NCI-H446 (cell line): ENCODE measurements at places on chromosomes 16 and 17.

DNA sequence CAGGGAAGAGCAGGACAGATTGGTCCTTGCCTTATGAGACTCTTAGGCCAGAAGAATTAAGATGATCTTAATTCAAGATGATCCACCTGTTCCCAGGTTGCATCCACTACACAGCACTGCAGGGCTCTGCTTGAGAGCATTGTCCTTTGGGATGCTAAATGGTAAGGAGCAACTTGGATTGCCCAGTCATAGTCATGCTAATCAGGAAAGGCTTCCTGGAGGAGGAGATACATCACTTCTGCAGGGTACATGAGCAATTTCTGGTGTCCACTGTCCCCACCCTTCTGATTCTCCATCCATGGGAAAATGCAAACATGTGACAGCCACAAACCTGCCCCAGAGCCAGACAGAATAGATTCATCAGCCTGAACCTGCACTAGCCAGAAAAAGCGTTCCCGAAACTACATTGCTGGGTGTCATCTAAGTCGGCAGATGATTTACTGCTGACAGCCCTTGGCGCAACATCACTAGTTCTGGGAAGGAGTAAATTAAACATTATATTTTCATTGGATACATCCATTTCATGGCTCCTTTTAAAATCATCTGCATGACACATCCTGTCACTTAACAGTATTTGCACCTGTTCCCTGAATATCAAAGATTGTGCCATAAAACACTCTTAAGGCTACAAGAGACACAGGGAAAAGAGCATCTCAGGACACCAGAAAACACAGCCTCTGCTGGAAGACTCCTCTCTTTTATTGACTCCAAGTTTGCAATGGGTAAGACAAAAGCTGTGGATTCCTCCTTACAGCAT is 282.2 kb downstream of the MAF start:
- no peak for DNase-seq

DNA sequence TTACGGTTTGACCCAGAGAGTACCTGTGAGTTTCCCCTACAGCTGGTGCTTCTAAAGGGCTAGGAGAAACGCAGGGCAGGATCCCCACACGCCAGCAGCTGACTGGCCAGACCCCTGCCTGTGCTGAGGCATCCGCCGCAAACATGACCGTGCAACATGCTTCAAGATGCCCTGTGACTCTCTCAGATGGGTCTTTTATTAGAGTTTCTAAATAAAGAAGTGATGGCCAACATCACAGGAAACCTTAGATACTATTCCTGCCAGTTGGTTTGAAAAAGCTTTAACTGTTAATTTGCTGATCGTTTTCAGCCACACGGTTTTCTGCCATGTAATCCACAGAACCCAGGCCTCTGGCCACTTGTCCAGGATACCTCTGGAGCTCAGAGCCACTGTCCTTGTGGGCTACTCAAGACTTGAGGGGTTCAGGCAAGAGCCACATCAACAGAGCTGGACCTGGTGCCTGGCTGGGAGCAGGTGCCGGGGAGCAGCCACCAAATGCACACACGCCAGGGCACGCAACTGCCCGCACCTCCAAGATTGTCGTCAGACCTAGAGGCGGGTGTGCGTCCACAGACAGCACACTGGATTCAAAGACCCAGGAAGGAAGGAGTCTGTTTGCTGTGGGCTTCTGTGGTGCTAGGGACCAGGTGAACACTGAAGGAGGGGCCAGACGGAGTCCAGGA is 118.4 kb downstream of the ZNF778 start:
- DNase-seq: no peak

DNA sequence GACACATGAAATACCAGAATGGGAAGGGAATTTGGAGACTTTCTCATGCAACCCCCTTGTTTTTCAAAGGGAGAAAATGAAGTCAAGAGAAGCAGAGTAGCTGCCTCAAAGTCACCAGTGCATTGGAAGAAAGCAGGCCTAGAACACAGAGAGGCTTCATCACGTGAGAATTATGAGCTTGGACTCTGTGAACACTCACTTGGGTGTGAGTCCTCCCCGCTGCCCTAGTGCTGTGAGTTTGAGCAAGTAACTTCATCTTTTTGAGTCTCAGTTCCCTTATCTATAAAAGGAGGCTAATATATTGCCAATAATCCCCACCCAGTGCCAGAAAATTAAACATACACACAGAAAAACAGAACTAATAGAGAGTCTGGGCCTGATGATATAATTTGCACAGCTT is 315.8 kb downstream of the XYLT1 start:
- DNase-seq: no peak

GRCh38 chr17:28716740-28717577 is 709 bp downstream of the RAB34 start:
- no peak for DNase-seq

- no peak for DNase-seq
These were observed 48.4 kb upstream of the MEOX1 start for GRCh38 chr17:43710101-43710500.

DNA sequence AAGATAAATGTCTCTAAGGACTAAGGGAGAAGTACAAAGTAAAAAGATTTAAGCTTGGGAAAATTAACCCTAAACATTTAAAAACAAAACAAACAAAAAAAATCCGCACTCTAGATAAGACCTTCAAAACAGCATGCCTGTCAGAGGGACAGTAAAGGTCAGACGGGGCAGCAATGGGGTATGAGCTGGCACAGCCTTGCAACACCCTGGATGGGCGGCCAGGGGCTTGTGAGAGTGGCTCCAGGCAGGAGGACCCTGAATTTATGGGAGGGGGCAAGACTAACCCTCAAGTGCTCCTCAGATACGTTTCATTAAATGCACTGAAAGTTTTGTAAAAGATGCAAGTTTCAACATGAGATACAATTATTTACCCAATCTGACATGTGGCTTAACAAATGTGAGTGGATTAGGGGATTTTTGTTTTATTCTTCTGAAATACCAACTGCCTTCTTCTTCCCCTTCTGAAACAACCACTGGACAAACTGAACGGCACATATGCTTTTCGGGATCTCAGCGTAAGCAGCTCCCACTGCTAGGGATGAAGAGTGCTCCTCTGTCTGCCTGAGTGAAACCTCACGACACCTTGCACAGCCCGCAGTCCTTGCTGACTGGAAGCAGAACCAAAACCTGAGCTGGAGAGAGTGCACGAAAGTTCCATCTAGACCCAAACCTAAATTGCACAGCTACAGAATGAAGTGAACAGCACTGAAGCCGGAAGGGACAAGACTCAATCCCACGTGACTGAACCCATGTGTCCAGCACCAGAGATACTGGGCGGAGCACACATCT is 128.4 kb downstream of the ANKRD11 start:
- no peak for DNase-seq

DNA sequence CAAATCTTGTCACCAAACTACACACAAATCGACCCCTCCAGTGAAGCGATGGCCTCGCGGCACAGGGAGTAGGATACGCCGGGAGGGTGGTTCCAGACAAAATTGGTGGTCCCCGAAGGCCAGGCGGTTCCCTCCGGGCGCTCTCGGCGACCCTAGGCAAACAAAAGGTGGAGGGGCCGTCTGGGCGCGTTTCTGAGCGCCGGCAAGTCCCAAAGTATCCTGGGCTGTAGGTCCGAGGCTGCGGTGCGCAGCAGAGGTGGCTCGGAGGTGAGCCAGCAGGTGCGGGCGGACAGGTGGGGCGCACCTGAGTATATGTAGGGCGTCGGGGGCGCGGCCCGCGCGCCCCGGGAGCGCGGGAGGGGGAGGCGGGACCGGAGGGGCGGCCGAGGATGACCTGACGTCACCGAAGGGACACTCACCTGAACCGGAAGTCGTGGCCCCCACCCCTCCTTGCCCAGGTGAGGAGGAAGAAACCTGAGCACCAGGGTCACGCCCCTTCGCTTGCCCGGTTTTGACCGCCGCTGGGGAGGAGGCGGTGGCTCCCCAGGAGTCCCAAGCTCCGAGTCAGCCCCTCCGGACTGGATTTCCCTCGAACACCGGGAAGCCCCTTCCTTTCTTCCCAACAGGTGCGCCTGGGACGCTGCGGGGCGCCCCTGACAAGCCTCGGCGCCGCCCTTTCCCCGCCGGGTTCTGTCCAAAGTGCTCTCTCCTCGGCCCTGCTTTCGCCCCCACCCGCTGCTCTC is at the start of gene CLDN7:
CLDN7 (minus strand) TSS at position 287 of the 743 bp plus-strand sequence. CDS start 435 bp downstream, outside the sequence.
- DNase-seq: no peak

DNA sequence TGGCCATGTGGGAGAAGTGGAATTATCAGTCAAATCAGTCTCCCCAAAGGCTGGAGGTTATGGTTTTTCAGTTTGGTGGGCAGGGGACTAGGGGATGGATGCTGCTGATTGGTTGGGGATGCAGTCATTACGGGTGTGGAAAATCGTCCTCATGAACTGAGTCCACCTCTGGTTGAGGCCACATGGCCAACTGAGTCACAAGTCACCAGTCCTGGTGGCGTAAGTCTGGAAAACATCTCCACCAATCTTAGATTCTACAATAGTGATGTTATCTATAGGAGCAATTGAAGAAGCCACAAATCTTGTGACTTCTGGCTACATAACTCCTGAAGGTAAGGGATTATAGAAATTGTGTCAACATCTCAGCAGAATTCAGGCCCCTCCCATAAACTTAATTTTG is 5.2 kb upstream of the RNF135 start:
- no peak for DNase-seq

DNA sequence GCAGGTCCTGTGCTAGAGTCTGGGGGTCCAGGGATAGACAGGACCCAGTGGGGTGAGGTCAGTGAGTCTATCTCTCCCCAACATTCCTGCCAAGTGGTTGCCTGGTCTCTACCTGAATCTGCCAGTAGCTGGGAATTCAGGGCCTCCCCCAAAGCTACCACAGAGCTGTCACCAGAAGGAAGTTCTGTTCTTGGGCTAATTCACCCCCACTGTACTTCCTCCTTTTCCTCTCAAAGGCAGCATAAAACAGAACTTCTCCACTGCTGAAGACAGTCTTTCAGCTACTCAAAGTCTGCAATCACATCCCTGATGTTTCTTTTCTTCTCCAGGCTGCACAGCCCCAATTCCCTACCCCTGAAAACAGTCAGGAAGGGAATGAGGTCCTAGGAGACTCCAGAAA is 8.7 kb downstream of the CAMTA2 start:
- no peak for DNase-seq

DNA sequence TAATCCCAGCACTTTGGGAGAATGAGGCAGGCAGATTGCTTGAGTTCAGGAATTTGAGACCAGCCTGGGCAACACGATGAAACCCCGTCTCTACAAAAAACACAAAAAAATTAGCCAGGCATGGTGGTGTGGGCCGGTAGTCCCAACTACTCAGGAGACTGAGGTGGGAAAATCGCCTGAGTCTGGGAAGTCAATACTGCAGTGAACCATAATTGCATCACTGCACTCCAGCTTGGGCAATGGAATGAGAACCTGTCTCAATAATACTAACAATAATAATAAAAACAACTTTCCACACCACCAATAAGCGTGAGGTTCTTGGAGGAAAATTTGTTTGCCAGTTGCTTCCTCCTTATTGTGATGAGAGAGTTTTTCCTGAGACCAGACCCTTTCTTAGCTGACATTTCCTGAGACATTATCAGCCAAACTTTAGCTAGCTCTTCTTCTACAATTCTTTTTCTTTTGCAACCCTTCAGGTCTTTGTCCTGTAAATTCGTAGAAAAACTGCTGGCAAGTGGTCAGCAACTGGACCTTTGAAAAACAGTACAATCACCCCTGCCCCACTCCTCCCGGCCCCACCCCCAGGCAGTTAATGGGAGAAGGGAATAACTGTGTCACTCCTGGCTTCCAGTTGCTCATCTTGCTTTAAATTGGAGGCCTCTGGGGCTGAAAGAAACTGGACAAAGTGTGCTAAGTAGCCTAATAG is 3.5 kb upstream of the EZH1 start:
- no peak for DNase-seq

DNA sequence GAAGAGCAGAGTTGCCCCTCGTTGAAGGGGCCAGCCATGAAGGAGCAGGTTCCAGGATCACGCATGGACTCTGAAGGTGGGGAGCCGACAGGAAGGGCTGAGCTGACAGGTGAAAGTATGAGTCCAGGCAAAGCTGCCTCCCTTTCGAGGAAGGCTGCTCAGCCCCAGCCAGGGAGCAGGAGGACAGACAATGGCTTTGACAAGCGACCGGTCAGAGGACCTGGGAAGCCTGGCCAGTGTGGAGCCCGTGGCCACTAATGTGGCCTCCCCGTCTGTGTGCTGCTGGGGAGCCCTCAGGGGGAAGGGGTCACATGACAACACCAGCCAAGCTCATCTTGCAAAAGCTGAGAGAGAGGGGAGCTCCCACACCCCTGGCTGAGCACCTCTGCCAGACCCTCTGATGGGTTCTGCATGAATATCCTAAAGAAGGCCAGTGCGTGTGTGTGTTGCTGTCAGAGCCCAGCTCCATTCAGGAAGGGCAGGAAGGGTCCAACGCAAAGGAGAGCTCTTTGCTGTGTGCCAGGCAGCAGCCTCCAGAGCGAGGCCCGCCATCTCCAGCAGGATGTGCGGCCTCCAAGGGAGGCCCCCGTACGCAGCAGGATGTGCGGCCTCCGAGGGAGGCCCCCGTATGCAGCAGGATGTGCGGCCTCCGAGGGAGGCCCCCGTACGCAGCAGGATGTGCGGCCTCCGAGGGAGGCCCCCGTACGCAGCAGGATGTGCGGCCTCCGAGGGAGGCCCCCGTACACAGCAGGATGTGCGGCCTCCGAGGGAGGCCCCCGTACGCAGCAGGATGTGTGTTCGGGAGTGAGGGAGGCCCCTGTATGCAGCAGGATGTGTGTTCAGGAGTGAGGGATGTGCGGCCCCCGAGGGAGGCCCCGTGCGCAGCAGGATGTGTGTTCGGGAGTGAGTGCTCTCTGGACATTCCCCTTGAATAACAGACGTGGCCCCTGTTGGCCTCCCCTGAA is 102.1 kb upstream of the CHMP6 start:
- no peak for DNase-seq

GRCh38 chr16:23905027-23905426 is 69.2 kb downstream of the PRKCB start:
- no peak for DNase-seq

DNA sequence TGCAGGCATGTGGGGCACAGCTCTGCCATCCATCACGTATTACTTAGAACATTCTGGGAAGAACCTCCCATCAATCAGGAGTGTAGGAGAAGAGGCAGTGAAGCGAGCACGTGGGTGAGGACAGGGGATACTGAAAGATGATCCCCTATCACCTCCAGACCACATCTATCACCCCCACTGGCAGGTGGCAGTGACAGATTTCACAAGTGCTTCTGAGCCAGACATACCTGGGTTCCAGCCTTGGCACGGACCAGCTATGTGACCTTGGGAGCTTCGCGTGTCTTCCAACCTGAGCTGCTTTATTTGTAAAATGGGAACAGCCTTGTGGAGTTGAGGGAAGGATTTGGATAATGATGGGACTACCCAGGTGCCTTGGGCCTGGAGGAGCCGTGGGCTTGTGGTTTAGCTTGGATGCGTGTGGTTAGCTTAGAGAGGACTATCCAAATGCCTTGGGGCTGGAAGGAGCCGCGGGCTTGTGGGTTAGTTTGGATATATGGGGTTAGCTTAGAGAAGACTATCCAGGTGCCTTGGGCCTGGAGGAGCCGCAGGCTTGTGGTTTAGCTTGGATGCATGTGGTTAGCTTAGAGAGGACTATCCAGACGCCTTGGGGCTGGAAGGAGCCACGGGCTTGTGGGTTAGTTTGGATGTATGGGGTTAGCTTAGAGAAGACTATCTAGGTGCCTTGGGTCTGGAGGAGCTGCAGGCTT is 206.4 kb downstream of the ENGASE start:
- no peak for DNase-seq

GRCh38 chr16:77183137-77183536 is 7.9 kb upstream of the MON1B start:
- DNase-seq: no peak

- no peak for DNase-seq
These were observed 345 bp upstream of the DCXR start for GRCh38 chr17:82037889-82038195.

- DNase-seq: no peak
These were observed 515.3 kb upstream of the CA10 start for GRCh38 chr17:52673791-52674190.

GRCh38 chr16:4679156-4679849 is 14.1 kb upstream of the NUDT16L1 start:
- no peak for DNase-seq
